NCI-H82 (cell line): ENCODE measurements at places on chromosomes 3 and 15.

DNA sequence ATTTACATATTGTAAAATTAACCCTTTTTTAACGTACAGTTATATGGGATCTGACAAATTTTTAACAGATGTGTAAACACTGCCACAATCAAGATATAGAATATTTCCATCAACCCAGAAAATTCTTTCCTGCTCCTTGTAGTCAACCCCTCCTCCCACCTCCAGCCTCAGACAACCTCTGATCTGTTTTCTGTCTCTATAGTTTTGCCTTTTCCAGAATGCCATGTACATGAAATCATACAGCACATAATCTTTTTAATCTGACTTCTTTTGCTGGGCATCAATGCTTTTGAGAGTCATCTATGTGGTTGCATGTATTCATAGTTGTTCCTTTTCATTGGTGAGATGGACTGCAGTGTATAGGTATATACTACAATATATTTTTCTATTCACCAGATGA lies 153.0 kb downstream of the SMAD6 start:
- no peak for DNase-seq

DNA sequence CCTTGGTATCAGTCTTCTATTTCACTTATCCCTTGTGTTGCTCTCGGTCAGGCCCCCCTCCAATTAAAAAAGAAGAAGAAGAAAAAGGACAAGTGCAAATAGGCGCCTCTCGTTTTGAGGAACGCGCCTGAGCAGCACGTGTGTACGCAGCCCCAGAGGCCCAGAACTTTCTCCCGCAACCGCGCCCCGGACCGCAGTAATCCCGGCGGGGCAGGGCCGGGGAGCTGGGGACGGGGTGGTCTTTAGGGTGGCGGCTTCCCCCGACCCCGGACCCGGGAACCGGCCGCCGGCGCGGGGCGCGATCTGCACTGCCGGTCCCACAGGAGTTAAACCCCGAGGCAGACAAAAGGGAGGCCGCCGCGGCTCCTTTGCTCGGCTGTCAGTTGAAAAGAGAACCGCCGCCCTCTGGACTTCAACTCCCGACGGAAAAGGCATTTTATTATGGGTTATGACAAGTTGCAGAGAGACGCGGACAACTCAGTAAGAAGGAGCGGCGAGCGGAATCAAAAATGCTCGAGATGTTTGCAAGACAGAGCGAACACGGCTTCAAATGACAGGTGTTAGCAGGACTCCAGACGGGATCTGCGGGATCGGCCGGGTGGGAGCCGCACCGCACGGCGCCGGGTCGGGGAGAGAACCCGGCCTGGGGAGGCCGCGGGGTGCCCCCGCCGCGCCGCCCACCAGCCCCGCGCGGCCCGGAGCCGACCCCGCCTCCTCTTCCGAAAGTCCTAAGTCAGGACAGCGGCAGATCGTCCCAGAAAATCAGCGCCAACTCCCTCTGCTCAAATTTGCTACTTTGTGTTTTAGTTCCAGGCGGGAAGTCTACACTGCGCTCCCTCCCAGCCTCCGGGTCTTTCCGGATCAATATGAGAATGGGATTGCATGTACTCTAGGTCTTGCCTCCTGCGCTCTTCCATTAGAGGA lies 79.0 kb downstream of the NR2F2 start:
- no peak for DNase-seq

GRCh38 chr3:114392831-114393230 lies 99.0 kb downstream of the TIGIT start:
- no peak for DNase-seq

GRCh38 chr3:42612928-42613327 lies 12.4 kb downstream of the NKTR start:
- DNase-seq = no peak

DNA sequence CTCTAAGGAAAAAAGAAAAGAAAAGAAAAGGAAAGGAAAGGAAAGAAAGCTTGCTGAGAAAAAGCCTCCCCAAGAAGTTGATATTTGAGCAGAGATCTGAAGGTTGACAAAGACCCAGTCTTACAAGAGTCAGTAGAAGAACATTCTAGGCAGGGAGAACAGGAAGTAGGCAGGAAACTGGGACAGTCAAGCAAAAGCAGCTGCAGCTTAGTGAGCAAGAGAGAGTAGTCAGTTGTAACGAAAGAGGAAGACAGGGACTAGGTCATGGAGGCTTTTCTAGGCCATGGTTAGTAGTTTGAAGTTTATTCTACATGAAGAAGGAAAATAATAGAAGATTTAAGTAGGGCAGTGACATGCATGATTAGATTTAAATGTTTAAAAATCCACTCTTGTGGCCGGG lies 31.8 kb upstream of the KLHL6 start:
- DNase-seq = no peak

GRCh38 chr3:155369244-155369643 lies 75.8 kb upstream of the STRIT1 start:
- no peak for DNase-seq

- DNase-seq = no peak
Measured at GRCh38 chr3:128201158-128201755, 48.0 kb downstream of the EEFSEC start.

- no peak for DNase-seq
Measured at GRCh38 chr3:10876661-10877060, 60.6 kb downstream of the SLC6A11 start.

DNA sequence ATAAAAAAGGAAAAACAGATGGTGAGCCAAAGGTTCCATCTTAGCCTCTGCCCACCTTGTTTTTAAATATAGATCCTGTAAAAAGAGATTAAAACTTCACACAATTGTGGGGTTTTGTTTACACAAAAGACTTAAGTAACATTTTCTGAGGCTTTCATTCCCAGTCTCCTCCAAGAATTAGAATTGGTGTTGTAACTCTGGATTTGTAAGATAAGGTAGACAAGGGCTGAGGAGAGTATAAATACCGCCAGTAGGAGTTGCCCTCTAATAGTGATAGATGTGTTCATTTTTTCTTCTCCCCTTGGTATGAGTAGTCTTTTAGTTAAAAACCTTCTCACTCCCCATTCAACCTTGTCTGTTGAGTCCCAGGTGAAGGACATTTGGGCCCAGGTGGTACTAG lies 8.5 kb downstream of the MINDY2 start:
- DNase-seq = no peak

DNA sequence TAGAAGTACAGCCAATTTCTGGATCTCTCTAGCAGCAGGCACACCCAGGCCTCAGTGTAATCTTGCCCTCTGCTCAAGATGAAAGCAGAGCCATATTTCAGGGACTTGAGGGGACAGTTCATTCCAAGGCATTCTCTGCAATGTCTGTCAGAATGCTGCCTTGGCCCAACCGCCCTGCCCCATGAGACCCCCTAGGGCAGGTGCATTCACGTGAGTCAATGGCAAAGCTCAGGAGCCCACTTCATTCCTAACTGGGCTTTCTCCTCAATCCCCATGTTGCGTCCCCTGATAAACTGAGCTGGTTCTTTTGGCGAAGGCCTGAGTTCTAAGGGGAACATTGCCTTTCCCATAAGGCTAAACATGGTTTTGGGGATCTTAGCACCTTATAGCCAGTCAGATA lies 9.5 kb downstream of the SNTN start:
- no peak for DNase-seq

DNA sequence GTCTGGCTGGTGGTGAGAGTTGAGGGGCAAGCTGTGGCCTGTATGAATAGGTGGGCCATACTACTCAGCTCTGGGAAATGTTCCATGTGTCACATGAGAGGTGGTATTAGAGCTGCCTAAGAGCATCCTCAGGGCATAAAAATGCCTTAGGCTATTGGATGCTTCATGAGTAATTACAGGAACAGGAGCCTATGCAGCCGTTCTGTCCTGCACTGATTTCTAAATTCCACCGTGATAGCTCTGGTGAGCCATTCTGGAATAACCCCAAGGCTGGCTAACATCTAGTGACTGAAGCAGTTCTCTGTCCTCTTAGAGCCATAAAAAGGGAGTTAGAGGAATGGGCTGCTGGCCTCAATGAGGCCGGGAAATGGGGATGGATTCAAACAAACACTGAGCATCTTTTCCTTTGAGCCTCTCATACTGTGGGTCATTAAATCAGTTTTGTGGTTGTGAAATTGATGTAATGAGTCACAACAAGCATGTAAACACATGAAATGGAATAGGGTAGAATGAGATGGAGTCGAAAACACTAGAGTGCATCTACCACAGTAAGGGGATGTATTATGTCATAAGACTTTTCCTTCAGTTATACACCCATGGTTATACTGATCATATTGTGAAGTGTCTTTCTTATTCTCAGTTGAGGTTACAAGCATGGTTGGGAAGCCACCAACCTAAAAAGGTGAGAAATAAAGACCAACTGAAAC lies 41.0 kb downstream of the DGKG start:
- DNase-seq = no peak

GRCh38 chr15:93324186-93324975 lies 235.4 kb upstream of the RGMA start:
- no peak for DNase-seq

DNA sequence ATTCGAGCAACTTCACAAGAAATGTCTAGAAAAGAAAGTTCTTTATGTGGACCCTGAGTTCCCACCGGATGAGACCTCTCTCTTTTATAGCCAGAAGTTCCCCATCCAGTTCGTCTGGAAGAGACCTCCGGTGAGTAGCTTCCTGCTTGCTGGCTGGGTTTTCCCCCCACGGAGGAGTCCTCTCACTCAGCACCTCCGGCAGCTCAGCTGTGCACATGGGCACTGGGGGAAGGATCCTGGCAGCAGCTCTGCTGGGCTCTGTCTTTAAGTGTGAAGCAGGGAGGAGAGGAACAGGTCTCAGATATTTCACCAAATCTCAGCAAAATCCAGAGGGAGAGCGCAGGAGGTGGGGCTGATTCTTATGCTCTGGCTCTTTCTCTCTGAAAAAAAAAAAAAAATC lies 684 bp downstream of the CAPN3 start:
- no peak for DNase-seq

GRCh38 chr15:74403991-74404563 lies 29.7 kb downstream of the SEMA7A start:
- no peak for DNase-seq

GRCh38 chr3:72270072-72270681 lies 485.2 kb upstream of the PROK2 start:
- DNase-seq = no peak

DNA sequence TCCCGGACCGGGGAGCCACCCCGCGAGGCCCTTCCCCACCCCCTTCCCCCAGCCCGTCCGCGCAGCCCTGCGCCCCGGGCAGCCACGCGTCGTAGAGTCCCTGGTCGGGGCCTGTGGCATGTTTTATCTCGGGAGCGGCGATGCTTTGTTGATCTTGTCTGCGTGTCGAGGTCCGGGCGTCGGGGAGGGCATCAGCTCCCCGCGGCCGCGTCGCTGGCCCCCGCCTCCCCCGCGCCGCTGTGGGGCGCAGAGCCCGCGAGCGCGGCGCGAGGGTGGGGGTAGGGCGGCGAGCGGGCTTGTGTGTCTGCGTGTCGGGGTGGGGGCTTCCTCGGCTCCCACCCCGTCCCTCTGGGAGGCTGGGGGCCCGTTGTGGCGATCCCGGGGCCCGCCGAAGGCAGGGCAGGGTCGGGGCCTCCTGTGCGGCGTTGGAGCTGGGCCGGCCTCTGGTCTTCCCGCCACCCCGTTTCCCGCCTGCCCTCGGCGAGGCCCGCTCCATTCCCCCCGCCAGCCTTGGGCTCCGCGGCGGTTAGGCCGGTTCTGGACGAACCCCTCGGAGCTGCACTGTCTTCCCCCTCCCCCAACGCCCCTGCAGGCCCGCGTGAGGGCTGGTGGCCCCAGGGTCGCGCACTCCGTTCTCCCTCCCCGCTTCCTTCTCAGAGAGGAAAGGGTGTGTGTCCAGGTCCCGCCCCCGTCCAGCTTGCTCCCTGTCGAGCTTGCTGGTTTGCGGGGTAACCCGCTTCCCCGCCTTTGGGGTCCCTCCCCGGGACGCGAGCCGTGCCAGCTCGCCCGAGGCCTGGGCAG lies 695 bp downstream of the GMPS start:
- peak; percentile 63 for DNase-seq

GRCh38 chr3:32841867-32842470 lies 24.2 kb downstream of the TRIM71 start:
- DNase-seq = no peak

DNA sequence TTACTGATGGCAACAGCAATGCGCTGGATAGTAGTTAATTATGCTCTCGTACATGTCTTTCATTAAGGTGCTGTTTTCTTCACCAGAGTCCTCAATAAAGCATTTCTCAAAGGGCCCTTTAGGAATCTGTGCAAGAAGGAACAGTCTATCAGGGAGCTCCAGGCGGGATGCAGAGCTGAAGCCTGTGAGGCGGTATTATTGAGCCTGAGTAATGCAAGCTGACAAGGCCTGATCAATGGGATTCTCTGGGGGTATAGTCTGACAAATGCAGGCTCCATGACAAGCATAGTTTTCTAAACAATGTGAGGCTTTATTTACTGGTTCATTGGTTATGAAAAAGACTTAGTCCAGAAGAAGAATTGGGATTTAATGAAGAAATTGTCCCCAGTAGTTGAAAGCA lies 530.9 kb upstream of the CBLB start:
- DNase-seq = peak; percentile 64

DNA sequence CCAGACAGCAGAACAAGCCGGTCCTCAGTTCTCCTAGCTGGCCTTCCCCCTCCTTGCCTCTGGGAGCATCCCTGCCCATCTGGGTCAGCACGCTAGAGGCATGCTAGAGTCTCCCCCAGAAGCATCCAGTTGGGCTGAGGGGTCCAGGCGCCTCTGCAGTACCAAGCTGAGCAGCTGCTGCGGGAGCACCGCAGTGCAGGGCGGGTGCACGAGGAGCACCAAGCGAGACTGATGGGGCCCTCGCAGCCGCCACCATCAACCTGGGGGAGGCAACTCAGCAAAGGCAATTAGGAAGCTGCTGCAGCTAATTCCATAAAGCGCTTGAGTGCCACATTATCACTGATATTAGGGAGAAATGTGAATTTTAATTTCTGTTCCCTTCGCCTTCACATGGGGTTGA lies 12.4 kb downstream of the CACNA2D3 start:
- no peak for DNase-seq

DNA sequence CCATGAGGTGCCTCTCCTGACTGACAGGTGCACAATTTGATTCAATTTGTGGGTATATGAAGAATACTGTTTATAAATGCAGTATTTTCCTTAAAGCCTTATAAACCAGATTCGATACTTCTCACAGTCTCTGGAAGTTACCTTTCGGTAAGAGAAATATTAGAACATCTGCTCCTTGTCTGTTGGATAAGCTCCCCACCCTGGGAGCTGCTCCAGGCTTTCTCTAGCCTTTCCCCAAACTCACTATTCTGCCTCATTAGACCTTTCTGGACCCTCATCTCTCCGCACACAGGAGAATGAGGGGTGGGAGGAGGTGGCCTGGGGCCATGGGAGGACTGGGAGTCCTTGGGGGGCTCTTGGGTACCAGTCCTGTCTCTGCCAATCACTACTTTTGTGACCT lies 59.8 kb upstream of the TBC1D21 start:
- no peak for DNase-seq

GRCh38 chr3:95994338-95994737 lies 820.1 kb upstream of the EPHA6 start:
- no peak for DNase-seq

DNA sequence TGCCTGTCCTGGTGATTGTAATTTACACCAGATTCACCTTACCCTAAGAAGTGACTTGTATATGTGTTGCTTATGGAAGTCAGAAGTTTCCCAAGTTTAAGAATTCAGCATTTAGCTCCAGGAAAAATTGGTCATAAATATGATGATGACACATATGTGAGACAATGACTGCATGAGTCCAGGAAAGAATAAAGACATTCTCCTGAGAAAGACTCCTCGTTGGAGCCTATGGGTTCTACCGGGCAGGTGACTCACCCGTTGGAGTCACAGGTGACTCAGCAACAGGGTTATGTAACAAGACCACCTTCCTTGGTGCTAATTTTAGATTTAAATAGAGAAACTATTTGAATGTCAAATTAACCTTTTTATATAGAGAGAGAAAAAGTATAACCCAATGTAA lies 662.4 kb downstream of the FHIT start:
- DNase-seq = no peak

- DNase-seq = no peak
Measured at GRCh38 chr3:169545606-169546005, 117.9 kb downstream of the MECOM start.
